ENCODE measurements at places on chromosomes 12 and 14.

GRCh38 chr14:101062601-101063000, 159.1 kb upstream of the RTL1 start:
- DNase-seq, result no peak

GRCh38 chr12:83106873-83107272, 420.2 kb downstream of the TMTC2 start:
- DNase-seq, result no peak

GRCh38 chr12:95397571-95397970, 76.4 kb upstream of the METAP2 start:
- DNase-seq, result no peak

GRCh38 chr12:121805171-121806008, 1.6 kb downstream of the SETD1B start:
- no peak for DNase-seq

DNA sequence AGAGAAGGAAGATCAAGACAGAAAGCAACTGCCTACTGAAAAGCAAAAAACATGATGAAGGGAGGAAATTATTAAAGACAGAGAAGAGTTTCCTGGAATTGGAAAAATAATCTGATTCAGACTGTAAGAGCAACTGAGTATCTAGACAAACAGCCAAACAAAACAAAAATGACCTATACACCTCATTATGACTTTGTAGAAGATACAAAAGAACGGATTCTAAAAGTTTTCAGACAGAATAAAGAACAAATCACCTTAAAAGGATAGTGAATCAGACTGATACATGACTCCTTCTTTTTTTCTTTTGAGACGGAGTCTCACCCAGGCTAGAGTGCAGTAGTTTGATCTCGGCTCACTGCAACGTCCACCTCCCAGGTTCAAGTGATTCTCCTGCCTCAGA, 10.4 kb downstream of the OSBPL8 start:
- DNase-seq, result no peak

Data from D341Med (cell line).